Fibroblast of villous mesenchyme (primary cell): ENCODE measurements at places on chromosomes 12 and 14. TPM values are rescaled to one million over a fixed set of nuclear protein-coding genes. Genes with fewer than 3 reads are reported as not detected.

DNA sequence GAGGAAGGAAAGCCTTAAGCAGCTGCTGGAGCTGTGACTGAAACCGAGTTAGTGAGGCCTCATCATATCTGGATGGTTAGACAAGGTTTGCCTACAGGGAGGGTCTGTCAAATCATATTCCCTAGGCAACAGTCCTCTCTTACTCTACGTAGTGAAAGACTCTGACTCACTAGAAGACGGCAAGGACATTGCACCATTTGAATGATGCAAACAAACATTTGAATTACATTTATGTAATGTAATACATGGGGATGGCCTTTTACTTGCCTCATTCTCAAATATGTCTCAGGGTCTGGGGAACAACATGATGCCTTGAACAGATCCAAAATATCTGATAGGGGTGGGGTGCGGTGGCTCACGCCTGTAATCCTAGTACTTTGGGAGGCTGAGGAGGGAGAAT is 29.8 kb upstream of the STRAP start:
- DNase-seq: peak; percentile 86

- DNase-seq: no peak
Observed at GRCh38 chr12:40011775-40012129, 94.1 kb downstream of the SLC2A13 start.

DNA sequence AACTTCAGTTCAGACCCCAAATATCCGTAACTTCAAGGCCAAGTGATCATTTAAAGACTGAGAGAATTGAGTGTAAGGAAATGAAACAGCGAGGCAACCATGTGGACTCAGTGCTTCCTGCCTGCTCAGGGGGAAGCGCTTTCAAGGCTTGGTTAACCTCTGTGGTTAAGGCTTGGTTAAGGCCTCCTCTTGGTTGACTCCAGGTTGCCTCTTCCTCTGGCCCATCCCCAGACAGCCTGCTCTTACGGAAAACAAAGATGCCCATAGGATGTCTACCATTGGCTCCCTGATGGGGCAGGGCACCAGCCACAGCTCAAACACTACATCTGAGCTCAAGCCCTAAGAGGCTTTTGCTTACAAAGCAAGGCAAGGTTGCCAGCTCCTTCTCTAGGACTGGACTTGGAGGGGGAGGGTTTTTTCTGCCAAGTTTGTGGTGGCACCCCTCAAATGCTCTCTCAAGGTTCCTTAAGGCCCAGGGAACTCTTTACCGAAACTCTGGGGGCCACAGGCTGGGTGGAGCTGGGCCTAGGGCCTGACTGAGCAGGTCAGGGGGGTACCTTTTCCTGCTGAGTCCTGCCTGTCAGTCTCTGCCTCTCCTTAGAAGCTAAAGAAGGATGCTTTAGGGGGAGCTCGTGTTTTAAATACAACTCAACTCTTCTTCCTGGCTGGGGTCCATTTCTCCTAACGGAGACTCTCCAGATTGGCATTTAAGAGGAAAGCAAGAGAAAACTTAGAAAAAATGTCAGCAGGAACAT is 13.7 kb downstream of the COL2A1 start:
- peak; percentile 17 for DNase-seq

GRCh38 chr14:46279776-46280175 is 371.8 kb downstream of the RPL10L start:
- DNase-seq: no peak

DNA sequence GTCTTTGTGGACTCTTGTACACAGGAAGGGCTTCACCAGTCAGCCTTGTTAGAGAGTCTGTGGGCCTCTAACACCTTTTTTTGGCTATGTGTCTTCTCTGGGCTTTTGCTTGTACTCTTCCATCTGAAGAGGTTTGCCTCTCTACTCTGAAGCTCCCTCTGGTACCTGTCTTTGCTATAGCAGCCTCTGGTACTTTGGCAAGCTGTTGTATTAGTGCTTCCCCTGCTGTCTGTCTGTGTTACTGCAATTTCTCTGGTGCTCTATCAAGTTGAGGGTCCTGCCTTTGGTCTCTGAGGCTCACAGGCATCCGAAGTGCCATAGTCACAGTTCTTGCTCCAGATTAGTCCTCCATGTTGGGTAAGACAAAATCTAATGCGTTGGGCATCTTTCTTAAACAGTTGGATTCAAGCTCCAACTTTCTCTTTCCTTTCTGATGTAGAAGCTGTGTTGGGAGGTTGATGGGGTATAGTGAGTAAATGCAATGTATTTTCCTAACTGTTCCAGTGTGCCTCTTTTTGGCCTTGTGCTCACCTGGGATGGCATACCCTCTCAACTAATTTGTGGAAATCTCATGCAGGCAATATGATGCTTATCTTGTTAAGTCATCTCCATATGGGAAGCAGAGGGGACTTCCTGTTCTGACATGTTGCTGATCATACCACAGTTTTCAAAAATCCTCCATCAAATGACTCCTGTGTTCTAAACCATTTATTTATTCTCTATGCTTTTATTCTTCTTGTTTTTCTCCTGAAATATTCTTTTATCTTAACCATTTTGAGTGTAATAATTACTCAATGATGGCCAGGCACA is 88.8 kb downstream of the ATF7IP start:
- peak; percentile 60 for DNase-seq

- no peak for DNase-seq
Observed at GRCh38 chr12:107450541-107450940, 235.1 kb upstream of the PWP1 start.

DNA sequence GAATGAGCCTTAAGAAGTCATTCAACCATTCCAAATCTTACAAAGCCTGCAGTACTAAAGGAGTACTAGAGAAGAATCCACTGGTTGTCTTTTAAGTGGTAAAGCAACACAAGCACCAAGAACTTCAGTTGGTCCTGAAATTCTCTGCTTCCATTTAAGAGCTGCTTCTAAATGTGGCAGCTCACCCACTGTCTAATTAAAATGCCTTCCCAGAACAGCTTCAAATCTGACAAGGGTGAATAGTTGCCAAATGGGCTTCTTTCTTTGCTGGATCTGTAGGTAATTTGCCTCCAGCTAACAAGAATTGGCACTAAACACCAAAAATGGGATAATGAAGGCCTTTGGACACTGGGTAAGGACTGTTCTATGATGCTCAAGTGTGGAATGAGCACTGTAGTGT is 72.2 kb upstream of the NAP1L1 start:
- no peak for DNase-seq

- DNase-seq: no peak
Observed at GRCh38 chr12:24379433-24379832, 430.0 kb upstream of the SOX5 start.

DNA sequence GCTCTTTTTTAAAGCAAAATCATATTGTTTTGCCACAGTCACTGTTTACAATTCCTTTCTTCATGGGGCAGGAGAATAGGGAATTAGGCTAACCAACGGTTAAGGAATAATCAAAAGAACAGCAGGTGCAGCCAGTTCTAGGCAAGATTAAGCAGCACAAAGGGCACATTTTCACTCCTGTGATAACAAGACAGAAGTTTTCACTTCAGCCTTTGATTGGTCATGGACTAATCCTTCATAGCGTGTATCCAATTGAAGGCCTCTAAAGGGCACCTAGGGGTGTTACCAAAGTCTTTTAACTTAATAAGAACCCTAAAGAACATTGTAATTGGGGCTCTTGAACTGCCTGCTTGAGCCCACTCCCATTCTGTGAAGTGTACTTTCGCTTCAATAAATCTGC is 206.9 kb upstream of the AMIGO2 start:
- DNase-seq: no peak

DNA sequence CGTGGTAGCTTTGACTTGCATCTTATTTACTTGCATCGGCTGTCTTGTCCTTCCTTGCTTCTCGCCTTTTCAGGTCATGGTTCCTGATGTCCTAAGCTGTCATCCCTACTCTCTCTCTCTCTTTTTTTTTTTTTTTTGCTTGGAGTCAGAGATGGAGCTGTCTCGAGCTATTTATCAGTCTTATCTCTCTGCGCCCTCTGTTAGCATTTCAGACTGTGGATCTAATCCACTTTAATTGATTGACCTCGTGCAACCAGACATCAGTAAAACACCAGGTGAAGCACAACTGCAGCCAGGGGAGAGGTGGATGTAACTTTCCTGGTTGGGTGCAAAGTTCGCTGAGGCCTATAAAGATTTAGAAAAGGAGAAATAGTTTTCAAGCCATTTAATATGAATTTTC is 554.8 kb downstream of the DIO2 start:
- no peak for DNase-seq

DNA sequence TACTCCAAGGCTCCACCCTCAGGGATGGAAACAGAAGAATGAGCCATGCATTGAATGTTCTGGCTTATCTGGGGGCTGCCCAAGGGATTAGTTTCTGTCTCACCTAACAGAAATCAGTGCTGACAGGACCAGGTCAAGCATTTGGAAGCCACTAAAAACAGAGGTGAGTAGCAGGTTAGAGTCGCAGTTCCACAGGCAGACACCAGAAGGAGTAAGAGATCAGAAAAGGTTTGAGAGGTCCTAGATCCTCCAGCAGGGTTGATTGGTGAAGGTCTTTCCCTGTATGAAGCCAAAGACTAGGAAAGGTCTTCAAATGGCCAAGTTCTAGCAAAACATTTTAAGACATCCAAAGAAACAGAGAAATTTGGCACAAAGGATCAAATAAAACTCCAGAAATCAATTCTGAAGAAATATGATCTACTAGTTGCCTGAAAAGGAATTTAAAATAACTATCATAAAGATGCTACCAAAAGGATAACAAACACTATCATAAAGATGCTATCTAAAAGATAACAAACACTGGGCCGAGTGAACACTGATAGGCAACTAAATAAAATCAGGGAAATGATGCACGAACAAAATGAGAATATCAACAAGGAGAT is 19.5 kb upstream of the TTC9 start:
- DNase-seq: peak; percentile 39

DNA sequence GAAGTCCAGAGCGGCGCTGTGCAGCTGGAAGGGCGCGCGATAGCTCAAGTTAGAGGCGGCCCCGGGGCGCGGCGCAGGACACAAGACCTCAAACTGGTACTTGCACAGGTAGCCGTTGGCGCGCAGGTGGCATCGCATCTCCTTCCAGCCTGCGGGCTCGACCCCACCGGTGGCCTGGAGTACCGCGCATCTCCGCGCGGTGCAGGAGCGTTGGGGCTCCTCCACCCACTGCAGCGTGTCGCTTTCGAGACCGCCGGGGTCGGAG is 553 bp downstream of the CLEC14A start:
- no peak for DNase-seq

- no peak for DNase-seq
Observed at GRCh38 chr14:72275242-72275641, 343.0 kb downstream of the RGS6 start.

DNA sequence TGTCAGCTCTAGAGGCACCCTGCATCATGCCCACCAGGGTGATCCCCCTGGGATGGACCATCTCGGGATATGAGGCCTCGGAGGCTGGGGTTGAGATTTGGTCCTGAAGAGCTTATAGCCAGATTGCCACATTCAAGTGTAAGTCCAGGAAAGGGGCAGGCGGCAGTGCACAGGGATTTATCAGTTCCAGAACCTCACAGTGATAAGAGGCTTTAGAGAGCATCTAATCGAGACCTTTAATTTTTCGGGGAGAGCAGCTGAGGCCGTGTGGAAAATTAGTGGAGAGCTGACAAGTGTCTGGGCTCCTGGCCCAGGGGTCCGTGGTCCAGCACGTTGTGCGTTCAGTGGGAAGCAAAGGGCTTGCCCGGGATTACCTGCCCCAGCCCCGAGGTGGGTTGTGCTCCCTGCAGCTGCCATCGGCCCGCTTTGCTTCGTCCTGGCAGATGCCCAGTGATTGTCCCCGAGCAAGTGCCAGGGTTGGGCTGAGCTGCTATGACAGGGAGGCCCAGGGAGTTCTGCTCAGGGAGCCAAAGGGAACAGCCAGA is 52.1 kb downstream of the C14orf132 start:
- DNase-seq: no peak

DNA sequence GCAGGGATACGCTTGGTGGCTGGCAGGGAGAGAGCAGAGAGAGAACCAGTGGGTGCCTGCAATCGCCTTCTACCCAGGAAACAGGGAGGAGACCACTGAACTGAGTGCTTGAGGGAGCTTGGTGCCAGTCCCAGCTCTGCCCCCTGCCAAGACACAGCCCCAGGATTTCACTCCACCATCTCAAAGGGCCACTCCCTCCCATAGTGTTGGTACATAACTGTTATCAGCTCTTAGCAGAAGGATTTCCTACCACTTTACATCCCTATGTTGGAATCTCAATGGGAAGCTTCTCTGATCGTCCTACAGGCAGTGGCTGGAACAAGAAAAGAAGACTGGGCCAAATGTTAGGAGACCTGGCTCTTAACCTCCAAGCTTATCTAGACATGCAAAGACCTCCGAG is 157.4 kb upstream of the FOXN3 start:
- no peak for DNase-seq

GRCh38 chr14:77124345-77125280 is 17.0 kb downstream of the ZDHHC22 start:
- DNase-seq: peak; percentile 36

- peak; percentile 62 for DNase-seq
Observed at GRCh38 chr12:24991209-24992049, 42.5 kb upstream of the BCAT1 start.

- peak; percentile 65 for DNase-seq
Observed at GRCh38 chr14:70448633-70449340, 3.2 kb upstream of the ADAM21 start.

- DNase-seq: peak; percentile 69
Observed at GRCh38 chr14:22886500-22887259, 3.7 kb downstream of the REM2 start.

- DNase-seq: no peak
Observed at GRCh38 chr14:61690982-61691381, 4.3 kb upstream of the HIF1A start.

DNA sequence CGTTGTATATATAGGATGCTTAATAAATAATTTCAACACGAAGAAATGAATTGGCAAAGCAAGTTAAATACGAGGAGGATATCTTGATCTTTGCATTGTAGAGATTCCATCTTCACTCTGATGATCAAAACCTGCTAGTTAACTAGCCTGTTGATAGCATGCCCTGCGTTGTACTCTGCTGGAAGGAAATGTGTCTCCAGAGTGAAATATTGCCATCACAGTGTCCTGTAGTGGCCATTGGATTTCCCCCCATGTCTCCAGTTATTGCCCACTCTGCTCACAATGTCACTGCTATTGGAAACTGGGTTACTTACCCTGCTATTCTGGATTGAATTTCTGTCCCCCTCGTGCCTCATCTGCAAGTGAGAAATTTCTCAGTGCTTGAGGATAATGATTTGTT is 109.6 kb downstream of the PLEKHA5 start:
- DNase-seq: no peak

DNA sequence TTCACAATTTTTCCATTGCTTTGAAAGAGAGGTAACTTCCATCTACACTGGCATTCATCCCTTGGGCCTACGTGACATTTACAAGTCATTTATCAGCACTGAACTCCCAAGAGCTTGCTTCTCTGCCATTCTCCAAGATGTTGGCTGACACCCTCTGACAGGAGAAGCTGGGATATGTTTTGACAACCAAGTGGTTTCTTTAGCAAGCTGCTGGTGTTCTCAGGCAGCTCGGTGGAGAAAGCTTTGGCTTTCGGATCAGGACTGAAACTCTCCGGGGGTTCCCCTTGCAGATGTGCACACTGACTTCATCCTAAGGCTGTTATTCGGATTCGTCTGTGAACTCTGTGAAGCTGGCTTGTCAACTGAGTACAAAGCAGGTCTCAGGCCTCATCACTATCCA is 15.7 kb downstream of the KCNA5 start:
- no peak for DNase-seq

RNASE3 gene
- not detected in 2 replicates for total RNA-seq

DDN gene
- total RNA-seq: under 0.01 and 0.32 TPM in 2 replicates

COA8 gene
- total RNA-seq: 22.9 and 32.0 TPM in 2 replicates

FAM90A1 gene
- under 0.01 TPM in 1 of 2 replicates, not detected in the other for total RNA-seq

FAIM2 gene
- total RNA-seq: 3.0 and 3.9 TPM in 2 replicates

PTPN21 gene
- 14.2 TPM in 2 replicates for total RNA-seq

RAD52 gene
- total RNA-seq: 10.3 and 15.1 TPM in 2 replicates

RNU4-1 gene
- under 0.01 TPM in 2 replicates for total RNA-seq

LIN7A gene
- 6.4 and 10.4 TPM in 2 replicates for total RNA-seq

RPL10L gene
- total RNA-seq: 0.43 TPM in 1 of 2 replicates, not detected in the other

REM2 gene
- under 0.01 and 0.43 TPM in 2 replicates for total RNA-seq

NUBPL gene
- total RNA-seq: 12.1 and 12.2 TPM in 2 replicates

CEBPE gene
- not detected in 2 replicates for total RNA-seq
